ENCODE measurements at places on chromosomes 12 and 14.

- no peak for DNase-seq
Measured at GRCh38 chr12:108119126-108119973, 9.7 kb upstream of the WSCD2 start.

DNA sequence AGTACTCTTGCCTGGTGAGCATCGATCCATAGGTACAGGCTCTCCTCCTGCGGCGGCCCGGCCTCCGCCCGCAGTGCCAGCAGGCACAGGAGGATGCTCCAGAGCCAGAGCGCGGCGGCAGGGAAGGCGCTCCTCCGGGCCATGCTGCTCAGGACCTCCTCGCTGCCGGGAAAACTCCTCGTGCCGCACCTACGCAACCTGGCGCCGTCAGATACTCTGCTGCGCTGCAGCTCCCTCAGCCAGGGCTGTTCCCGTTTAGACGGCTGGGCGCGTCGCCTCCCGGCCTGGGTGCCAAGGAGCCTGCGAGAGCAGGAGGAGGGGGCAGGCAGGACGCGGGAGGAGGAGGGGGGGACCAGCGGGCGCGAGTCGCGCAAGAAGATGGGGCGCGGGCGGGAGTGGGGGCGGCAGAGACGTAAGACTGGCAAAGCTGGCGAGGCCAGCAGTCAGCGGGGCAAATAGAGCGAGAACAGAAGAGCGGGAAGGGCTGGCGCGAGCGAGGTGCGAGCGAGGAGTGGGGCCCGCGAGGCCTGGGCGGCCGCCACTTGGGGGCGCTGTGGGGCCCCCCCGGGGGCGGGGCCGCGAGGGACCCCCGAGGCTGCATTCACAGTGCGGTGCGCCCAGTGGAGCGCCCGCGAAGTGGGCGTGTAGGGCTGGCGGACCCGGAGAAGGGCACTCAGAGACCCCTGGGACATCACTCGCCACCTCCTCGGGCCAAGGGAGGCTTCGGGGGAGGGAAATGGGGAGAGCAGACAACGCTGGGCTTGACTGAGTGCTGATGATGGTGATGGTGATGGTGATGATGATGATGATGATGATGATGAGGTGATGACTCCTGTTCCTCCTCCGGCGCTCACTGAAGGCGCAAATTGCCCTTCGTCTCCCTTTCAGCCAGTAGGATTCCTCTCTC, at the start of gene WIF1:
TSS of gene WIF1 (minus strand) at position 257 of the 907 bp plus-strand sequence. CDS start at position 143, 114 bp downstream.
- peak; percentile 8 for DNase-seq

DNA sequence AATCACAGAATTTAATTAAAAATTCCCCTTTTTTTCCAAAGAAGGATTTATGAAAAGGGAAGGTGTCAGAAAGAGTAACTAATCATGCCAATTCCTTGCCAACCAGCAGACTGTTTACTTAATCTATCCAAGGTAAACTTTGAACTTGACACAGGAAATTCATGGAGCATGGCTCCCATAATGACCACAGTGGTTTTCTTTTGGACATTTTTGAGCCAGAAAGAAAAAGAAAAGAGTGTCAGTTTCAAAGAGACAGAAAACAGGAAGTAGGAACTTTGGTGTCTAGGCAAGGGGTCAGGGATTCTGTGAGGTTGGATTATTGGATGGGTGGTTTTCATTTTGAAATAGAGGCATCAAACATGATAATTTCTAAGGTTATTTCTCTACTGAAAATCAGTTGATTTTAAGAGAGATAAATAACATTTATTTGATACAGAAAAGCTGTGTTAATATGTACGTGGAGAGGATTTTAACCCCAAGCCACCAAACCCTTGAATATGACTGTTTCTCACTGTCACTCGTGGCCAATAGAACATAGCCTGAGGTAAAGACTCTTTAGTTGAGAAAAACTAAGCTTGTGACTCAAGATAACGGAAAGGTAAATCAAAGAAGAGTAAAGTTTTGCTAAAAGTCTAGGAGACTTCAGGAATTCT, 196.1 kb downstream of the TTC6 start:
- no peak for DNase-seq

DNA sequence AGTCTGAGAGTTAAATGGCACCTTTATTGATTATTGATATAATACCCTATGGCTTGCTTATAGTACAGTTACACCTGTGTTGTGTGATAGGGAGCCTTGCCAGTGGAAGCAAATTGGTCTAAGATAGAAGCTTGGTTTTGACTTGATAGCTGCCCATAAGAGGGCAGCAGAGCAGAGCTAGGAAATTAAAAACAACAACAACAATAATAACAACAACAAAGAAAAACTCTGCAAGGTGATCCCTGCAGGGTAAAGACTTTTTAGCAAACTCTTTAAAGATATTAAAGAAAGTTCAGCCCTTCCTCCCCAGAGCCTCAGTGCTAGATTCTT, 18.0 kb upstream of the RNASE10 start:
- no peak for DNase-seq

GRCh38 chr14:104528496-104528895, 51.1 kb upstream of the C14orf180 start:
- DNase-seq: no peak
